AG09319 (cell line): ENCODE measurements at places on chromosomes 7 and 10.

DNA sequence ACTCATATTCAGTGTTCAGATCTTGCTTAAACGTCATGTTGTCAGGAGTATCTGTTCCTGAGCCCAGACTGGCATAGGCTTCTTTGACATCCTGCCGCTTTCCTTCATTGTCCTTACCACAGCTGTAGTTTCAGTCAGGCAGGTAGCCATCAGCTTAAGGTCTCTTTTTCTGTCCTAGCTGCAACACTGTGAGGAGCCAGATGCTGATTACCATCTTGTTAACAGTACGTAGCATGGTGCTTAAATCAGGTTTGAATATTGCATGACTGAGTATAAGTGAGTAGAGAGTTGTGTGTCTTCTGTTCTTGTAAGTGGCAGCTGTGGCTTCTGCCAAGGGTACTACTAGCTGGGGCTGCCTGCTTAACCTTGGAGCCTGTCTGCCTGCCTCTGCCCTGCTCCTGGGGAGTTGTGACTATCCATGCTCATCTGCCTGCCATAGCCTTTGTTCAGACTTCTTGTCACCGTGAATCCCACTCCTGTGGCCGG is 92.6 kb downstream of the MAPK8 start:
- DNase-seq, result no peak

DNA sequence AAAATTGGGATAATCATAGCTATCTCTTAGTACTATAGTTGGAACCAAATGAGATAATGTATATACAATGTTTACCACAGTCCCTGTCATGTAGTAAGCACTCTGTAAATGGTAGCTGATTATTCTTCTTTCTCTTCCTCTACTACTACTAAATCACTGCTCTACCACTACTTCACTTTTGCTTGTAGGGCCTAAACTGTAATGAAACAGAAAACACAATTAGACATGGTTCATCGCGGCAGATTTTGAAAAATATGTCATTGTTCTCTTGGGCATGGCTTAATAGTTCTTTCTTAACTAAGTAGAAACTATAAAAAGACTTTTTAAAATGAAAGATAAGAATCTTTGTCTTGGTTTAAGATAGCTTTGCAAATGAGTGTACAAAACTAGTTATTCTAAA is 34.9 kb downstream of the R3HCC1L start:
- no peak for DNase-seq

- no peak for DNase-seq
These were observed 1392.4 kb upstream of the CELF2 start for GRCh38 chr10:9625304-9625703.

DNA sequence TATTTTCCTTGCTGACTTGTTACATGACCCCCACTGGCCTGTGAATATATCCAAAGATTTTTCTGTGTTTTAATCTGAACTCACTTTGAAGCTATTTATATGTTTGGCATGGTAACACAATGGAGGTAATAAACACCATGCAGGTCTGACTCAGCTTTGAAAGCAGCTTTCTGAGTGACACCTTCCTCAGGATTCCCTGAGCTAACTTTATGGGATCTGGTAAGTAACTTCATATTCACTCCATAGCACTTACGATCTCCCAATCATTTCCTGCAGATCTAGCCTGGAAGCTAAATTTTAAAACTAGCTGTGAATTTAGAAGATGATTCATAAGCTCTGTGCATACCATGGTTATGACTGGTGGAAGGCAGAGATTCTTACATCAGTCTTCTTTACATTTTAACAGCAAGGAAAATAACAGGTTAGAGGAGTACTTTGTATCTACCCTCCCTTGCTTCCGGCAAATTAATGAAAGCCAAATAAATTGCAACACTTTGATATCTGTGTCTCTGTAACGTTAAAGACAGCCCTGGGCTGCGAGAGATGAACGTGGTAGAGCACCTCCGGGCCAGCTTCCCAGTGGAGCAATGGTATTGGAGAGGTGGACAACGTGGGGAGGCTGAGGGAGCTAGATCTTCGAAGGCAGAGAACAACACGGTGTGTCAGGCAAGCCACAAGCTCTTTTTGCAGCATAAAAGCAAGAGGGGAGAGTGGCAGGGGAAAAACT is 170.2 kb upstream of the KLF14 start:
- peak; percentile 57 for DNase-seq

GRCh38 chr7:30566596-30566995 is 28.1 kb upstream of the GARS1 start:
- DNase-seq, result no peak

DNA sequence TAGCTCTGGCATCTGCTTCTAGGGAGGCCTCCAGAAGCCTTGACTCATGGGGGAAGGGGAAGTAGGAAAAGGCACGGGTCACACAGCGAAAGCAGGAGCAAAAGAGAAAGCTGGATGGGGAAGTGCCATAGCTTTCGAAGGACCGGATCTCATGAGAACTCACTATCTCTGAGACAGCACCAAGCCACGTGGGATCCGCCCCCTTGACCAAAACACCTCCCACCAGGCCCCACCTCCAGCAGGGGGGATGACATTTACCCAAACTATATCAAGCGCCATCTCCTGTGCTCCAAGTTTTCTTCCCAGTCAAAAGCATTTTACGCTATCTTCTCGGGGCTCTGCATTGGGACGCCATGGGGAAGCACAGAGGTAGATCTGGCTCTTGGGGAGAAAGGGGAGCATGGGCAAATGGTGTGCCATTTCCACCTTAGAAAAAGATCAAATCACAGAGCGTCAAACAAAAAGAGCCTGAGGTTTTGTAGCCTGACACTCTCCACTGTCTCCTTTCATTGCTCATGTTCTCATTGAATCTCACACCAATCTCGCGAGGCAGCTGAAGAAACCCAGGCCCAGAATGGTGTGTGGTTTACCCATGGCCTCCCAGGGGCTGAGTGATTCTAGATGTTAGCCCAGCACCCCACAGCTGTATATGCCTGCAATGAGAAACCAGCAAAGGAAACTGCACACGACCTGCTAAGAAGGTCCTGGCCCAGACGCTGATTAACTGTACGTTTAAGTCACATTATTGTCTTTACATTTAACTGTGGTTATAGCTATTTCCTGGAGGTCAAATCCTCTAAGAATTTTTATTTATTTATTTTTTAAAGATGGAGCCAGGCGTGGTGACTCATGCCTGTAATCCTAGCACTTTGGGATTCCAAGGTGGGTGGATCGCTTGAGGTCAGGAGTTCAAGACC is 8.1 kb upstream of the OLAH start:
- no peak for DNase-seq

DNA sequence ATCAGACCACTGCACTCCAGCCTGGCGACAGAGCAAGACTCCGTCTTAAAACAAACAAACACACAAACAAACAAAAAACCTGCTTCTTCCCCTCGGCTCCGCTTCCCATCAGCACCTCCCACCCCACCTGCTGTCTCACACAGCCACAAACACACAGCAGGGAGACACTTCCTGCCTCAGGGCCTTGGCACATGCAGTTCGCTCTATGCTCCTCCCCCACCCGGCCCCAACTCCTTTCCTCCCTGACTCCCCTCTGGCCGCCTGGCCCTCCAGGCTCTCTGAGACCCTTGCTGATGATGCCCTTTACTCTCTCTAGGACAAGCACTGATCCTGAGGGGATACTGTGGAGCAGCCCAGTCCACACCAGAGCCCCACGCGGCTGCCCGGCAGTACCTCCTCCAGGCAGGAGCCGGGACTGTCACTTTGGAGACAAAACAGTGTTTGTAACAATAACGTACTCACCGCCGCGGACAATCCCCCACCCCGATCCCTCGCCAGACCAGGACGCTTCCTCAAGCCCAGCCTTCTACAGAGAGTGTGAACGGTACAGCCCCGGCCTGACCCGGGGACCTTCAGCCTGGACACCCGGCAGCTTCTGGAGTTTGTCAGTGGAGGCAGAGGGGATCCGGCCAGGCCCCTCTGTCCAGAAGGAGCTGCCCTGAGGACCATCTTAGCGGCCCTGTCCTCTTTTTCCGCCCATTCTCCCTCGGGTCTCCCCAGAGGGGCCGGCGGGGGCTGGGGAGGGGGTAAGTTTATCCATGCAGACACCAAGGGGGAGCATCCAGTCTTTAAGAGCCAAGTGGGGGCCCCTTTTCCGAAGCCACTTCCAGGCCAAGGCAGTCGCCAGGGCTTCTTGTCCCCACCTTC is 50.0 kb upstream of the GTF2IRD1 start:
- DNase-seq, result no peak

DNA sequence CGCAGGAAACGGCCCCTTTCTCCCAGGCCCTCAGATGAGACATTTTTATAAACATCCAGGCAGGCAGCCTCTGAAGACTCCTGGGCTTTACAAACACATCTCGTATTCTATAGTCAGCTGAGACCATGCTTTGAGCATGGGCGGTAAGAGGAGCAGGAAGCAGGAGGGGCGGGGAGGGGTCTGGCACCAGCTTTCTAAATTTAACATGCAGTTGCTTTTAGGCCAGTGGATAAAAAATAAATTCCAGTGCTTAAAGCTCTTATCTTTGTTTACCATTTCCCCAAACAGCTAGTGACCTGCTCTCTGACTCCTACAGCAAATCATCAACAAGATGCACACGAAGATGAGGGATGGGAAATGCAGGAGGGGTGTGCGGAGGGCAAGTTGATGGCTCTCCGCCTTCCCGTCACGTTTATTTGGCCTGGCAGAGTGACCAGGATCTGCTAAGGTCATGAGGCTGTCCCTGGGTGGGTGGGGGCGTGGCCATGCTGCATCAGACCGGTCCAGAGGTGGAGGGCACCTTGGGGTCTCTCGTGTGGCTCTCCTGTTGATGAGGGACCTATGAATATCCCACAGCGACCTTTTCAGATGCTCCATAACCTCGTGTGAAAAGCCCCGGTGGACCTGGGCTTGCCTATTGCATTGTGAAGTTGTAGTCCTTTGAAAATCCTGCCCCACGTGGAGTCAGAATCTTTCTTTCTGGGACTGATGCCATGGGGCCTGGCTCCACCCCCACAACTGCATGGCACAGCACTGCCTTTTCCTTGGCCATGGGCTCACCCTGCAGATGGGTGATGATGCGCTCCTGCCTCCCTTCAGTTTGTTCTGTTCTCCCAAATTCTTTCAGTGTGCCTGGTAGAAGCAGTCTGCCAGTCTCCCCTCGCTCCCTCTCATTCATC is 67.5 kb downstream of the PARP12 start:
- no peak for DNase-seq

- DNase-seq, result no peak
These were observed 17.8 kb upstream of the ERCC6 start for GRCh38 chr10:49556723-49557122.

- DNase-seq, result no peak
These were observed 87.7 kb downstream of the SEM1 start for GRCh38 chr7:96621932-96622331.

- DNase-seq, result no peak
These were observed 67.1 kb downstream of the BMPR1A start for GRCh38 chr10:86823565-86823964.

GRCh38 chr7:125568799-125569198 is 639.2 kb upstream of the POT1 start:
- no peak for DNase-seq

DNA sequence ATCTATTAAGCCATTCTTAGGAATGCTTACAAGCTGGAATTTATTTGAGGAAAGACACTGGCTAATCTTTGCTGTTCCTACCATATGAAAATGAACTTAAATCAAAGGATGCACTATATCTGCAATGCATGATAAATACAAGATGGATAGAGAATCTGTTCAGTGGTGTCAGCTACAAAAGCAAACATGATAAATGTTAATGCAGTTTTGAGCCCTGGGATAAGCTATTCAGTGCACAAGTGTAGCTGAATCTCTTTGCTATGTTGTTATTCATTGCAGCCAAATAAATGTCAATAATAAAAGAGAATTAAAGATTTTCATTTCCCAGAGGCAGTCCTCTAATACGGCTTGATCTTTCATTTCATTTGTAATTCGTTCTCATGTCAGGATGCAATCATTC is 223.8 kb upstream of the KAT6B start:
- DNase-seq, result no peak
